ENCODE measurements at places on chromosomes 4 and X. TPM values are rescaled to one million over a fixed set of nuclear protein-coding genes. Genes with fewer than 3 reads are reported as not detected.

RPS6KA6 gene
- 3.7 TPM for total RNA-seq

C4orf36 gene
- total RNA-seq = 0.61 TPM

OTC gene
- total RNA-seq = not detected

DGAT2L6 gene
- not detected for total RNA-seq

DNA sequence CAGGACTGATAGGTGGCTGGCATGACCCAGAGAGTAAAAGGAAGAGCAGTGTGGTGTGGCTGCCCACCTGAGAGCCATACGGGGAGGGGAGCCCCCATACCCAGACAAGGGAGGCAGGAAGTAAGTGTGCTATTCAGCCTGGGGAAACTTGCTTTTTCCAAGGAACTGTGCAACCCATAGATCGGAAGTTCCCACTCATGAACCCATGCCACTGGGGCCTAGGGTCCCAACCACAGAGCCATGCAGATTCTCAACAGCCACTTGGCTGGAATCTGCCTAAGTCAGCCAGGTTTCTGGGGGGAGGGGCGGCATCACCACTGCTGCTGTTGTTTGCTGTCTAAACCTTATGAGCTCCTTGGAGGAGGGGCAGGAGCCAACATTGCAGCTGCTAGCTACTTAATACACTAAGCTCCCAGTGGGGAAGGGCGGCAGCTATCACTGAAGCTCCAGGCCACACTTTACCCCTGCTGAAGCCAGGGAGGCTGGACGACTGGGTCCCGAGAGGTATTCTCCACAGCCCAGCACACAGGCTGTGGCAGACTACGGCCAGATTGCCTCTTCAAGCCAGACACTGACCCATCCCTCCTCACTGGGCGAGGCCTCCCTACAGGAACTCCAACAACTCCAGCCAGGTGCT, 410.4 kb downstream of the INPP4B start:
- no peak overlapping the region for H3K27ac ChIP-seq
- no peak overlapping the region for H3K4me3 ChIP-seq
- no peak for DNase-seq
- H3K4me1 ChIP-seq = no peaks in the 10 kb centered on the region
- no peaks in the 10 kb centered on the region for H3K27me3 ChIP-seq

DNA sequence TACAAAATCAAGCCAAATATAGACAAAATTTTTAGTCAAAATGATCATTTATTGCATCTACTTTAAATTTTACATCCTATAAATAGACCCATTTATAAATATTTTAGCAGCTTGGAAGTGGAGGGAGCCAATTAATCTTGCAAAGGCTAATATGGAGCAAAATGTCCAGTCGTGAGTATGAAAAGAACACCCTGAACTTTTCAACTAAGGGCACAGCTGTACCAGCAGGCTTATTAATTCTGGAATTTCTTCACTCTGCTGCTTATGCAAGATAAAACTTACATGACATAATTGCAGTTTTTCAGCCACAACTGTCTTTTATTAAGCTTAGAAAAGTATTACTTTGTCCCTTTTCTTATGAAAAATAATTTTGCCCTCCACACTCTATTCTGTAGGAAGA, 22.9 kb upstream of the USP53 start:
- H3K27ac ChIP-seq = no peak overlapping the region
- no peaks in the 10 kb centered on the region for H3K36me3 ChIP-seq
- no peak for DNase-seq
- no peaks in the 10 kb centered on the region for H3K27me3 ChIP-seq
- no peaks in the 10 kb centered on the region for H3K4me1 ChIP-seq
- H3K4me3 ChIP-seq = no peak overlapping the region

DNA sequence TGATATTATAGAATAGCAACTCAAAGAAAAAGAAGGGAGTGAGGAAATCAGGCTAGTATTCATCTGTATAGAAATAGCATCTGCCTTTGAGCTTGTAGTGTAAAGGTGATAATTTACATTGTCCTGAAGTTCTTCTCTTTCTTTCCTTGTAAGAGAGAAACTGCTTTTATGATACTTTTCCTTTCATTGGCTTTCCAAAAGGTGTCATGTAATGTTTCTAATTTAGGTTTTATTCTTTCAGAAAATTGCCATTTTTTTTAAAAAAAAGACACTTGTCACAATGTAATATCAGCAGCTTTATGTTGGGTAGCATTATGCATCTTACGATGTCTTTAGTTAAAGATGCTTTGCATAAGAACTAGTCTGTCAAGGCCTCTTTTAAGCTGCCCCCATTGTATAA, 1153.8 kb upstream of the PCDH7 start:
- no peak overlapping the region for H3K4me3 ChIP-seq
- DNase-seq = no peak
- no peaks in the 10 kb centered on the region for H3K36me3 ChIP-seq
- H3K4me1 ChIP-seq = no peaks in the 10 kb centered on the region
- no peaks in the 10 kb centered on the region for H3K27me3 ChIP-seq

DNA sequence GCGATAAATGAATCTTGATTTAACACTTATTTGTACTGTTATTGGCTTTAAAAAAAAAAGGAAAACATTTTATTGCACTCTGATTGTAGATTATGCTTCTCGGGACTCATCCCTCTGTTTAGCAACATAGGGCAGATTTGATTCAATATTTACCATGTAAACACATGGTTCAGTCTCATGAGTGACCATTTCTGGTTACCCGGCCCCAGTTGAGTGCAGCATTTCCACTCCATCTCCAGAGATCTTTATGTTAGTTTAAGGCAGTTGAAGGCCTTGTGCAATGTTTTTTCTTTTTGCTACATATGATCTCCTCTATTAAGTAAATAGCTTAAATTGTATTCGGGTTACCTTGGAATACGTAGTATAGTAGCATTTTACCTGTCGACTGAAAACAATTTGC, 143.3 kb upstream of the RPS6KA3 start:
- no peak overlapping the region for H3K27ac ChIP-seq
- no peak overlapping the region for H3K4me3 ChIP-seq
- H3K36me3 ChIP-seq = no peaks in the 10 kb centered on the region
- no peaks in the 10 kb centered on the region for H3K4me1 ChIP-seq
- H3K27me3 ChIP-seq = peaks cover 13% of the 10 kb centered on the region

GRCh38 chrX:16665089-16665488, 15.1 kb downstream of the S100G start:
- H3K36me3 ChIP-seq = no peaks in the 10 kb centered on the region
- DNase-seq = no peak
- H3K27ac ChIP-seq = no peak overlapping the region
- H3K4me1 ChIP-seq = no peaks in the 10 kb centered on the region
- no peak overlapping the region for H3K4me3 ChIP-seq

- H3K4me3 ChIP-seq = no peak within 1 kb of the TSS
- H3K27me3 ChIP-seq = peaks cover 26% of the 10 kb centered on the region
- H3K4me1 ChIP-seq = peaks cover 3% of the 10 kb centered on the region
- no peak within 1 kb of the TSS for H3K27ac ChIP-seq
- H3K36me3 ChIP-seq = no peaks in the 10 kb centered on the region
These were observed at the start of gene ADRA2C for GRCh38 chr4:3766036-3766784. Gene ADRA2C, plus strand, starts transcription at chr4:3766385. Its CDS starts 222 bp downstream, at chr4:3766607.

DNA sequence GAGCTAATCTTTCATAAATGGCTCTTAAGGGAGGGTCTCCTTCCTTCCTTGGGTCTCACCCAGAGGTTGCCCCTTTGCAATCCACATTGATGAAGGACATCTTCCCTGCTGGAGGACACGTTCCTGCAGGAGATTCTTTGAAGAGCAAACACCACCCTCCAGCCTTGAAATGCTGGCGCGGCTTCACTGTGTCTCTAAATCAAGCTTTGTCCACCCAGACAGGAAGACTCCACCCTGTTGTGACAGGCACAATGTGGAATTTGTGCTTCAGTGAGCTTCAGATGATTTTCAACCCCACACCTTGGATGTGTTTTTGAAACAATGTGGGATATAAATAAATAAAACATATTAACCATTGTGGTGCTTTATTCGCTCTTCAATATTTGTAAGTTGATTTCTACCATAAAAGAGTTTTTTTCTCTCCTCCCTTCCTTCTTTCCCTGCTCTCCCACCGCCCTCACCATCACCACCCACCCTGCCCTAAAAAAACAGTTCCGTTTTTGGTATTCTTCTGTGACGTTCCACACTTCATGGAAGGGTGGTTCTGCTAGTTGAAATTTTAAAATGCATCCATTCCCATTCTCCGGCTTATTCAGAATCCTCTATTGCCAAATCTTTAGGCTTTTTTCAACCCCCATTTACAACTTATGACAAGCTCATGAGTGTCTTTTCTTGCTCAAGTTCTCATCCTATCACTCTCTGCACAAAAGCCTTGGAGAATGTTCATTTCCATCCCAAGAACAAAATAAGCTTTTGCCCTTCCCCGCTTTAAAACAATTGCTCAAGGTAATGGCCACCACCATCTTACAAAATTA, 264.3 kb downstream of the RAPGEF2 start:
- H3K4me1 ChIP-seq = no peaks in the 10 kb centered on the region
- no peaks in the 10 kb centered on the region for H3K27me3 ChIP-seq
- H3K4me3 ChIP-seq = peak overlapping the region; percentile 14

DNA sequence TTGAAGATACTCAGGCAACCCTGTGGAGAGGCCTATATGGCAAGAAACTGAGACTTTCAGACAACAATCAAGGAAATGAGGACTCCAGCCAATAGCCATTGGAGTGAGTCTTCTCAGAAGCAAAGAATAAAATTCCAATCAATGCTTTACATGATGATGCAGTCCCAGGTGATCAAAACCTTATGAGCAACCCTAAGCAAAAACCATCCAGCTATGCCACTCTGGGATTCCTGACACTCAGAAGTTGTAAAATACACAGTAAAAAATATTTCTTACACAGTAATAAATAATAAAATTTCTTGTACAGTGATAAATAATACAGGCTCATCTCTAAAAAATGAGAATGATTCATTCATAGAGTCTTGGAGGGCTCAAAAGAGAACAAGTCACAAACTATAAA, 150.6 kb downstream of the IL15 start:
- H3K4me1 ChIP-seq = no peaks in the 10 kb centered on the region
- H3K36me3 ChIP-seq = no peaks in the 10 kb centered on the region
- H3K27me3 ChIP-seq = no peaks in the 10 kb centered on the region
- H3K27ac ChIP-seq = no peak overlapping the region
- H3K4me3 ChIP-seq = no peak overlapping the region

DNA sequence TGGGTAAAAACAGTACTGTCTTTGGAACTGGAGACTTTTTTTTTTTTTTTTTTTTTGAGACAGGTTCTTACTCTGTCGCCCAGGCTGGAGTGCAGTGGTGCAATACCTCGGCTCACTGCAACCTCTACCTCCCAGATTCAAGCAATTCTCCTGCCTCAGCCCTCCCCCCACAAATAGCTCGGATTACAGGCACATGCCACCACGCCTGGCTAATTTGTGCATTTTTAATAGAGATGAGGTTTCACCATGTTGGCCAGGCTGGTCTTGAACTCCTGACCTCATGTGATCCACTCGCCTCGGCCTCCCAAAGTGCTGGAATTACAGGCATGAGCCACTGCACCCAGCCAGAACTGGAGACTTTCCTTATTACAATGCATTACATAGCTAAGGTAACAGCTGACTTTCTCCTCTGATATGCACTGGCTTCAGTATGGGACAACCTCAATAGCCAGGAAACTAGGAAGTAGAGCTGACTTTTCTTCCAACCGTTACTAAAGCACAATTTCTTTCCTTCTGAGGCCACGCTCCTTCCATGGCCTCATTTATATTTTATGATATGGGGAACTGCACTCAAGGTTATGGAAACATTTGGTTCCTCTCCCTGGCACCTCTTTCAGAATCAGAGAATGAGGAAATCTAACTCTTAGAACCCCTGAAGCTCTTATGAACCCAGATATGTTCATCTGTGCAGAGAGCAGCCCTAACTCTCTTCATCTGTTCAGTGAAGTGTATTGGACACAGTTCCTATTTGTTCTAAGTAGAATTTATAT, 53.5 kb upstream of the FAM9B start:
- H3K27ac ChIP-seq = no peak overlapping the region
- no peak overlapping the region for H3K4me3 ChIP-seq
- H3K27me3 ChIP-seq = peaks cover 4% of the 10 kb centered on the region
- H3K36me3 ChIP-seq = no peaks in the 10 kb centered on the region
- no peaks in the 10 kb centered on the region for H3K4me1 ChIP-seq
- DNase-seq = no peak

- H3K27me3 ChIP-seq = no peaks in the 10 kb centered on the region
- H3K36me3 ChIP-seq = no peaks in the 10 kb centered on the region
- no peaks in the 10 kb centered on the region for H3K4me1 ChIP-seq
- DNase-seq = no peak
- H3K27ac ChIP-seq = no peak overlapping the region
These were observed 290.9 kb upstream of the LDB2 start for GRCh38 chr4:17189401-17189720.

GRCh38 chrX:134006484-134007161, 21.2 kb upstream of the GPC3 start:
- no peaks in the 10 kb centered on the region for H3K36me3 ChIP-seq
- no peak for DNase-seq
- H3K27me3 ChIP-seq = peaks cover 4% of the 10 kb centered on the region
- H3K4me1 ChIP-seq = no peaks in the 10 kb centered on the region
- no peak overlapping the region for H3K27ac ChIP-seq

DNA sequence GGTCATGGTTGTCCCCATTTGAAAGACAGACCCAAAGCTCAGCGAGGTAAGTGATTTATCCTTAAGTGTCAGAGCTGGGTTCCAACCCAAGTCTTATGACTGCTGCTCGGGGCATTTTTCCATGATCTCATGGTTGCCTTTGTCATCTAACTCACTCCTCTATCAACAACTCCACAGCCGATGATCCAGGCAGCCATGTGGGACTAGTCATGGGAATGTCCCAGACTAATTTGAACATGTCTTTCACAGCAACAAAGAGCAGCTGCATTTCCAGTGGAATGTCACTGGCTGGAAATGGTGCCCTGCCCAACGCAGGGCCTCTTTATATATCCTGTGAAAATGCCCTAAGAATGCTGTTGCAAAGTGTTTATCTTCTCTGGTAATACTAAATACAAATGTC, 284.8 kb upstream of the PPARGC1A start:
- no peak overlapping the region for H3K4me3 ChIP-seq
- no peaks in the 10 kb centered on the region for H3K27me3 ChIP-seq
- H3K4me1 ChIP-seq = no peaks in the 10 kb centered on the region
- no peak overlapping the region for H3K27ac ChIP-seq

DNA sequence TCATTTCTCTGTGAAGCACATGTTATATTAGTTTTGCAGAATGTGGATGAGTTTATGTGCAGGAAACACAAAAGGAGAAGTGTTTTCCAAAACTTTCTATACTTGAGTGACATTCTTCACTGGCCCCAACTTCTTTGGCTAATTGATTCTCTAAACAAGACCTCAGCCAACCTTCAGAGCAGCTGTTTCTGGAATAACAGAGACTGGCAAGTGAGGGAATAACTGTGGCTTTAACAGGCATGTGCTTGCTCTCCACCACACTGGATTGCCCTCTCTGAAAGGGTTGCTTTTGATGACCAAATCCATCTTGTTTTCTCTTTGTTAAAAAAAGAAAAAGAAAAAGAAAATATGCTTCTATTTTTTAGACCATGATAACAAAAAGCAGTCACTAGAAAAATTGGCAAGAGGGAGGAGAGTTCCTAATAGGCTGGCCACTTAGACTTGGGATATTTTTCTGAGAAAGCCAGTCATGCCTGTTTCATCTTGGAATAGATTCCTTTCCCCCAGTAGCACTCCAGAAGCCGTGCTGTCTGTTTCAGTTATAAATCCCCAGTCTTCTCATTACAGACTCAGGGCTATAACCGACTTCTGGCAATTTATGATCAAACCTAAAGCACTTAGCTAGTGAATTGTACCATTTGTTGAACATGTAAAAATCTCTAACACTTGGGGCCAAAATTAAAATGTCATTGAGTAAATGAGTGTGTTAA, 295.0 kb upstream of the NR3C2 start:
- no peaks in the 10 kb centered on the region for H3K36me3 ChIP-seq
- no peaks in the 10 kb centered on the region for H3K4me1 ChIP-seq
- no peak for DNase-seq
- no peak overlapping the region for H3K4me3 ChIP-seq
- H3K27ac ChIP-seq = no peak overlapping the region

GRCh38 chr4:105194328-105195231, 47.9 kb downstream of the TET2 start:
- no peak overlapping the region for H3K27ac ChIP-seq
- no peaks in the 10 kb centered on the region for H3K4me1 ChIP-seq
- H3K4me3 ChIP-seq = no peak overlapping the region
- no peak for DNase-seq
- no peaks in the 10 kb centered on the region for H3K27me3 ChIP-seq
